Activated naive CD8-positive, alpha-beta T cell treated with anti-CD3 and anti-CD28 coated beads for 36 hours (primary cell): ENCODE measurements at places on chromosomes 5 and 9. TPM values are rescaled to one million over a fixed set of nuclear protein-coding genes. Genes with fewer than 3 reads are reported as not detected.

GHR gene
- not detected for total RNA-seq

FGF1 gene
- total RNA-seq = not detected

IL7R gene
- total RNA-seq = 112 TPM

PCDHB6 gene
- not detected for total RNA-seq

DNA sequence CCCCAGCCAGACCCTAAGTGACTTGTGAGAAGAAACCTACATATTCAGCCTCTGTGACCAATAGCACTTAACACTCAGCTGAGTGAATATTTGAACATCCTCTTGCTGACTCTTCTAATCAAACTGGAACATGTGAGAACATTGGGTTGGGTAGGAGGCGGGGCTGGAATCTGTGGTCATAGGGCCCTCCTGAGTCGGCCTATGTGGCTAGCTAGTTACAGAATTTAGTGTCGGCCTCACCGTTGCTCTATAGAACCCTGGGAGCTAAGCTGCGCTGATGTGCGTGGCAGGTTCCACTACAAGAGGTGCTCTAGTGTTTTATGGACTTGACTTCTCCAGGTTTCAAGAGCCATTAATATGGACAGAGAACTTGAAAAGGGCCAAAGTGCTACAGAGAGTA is 138.8 kb downstream of the DROSHA start:
- DNase-seq = no peak

DNA sequence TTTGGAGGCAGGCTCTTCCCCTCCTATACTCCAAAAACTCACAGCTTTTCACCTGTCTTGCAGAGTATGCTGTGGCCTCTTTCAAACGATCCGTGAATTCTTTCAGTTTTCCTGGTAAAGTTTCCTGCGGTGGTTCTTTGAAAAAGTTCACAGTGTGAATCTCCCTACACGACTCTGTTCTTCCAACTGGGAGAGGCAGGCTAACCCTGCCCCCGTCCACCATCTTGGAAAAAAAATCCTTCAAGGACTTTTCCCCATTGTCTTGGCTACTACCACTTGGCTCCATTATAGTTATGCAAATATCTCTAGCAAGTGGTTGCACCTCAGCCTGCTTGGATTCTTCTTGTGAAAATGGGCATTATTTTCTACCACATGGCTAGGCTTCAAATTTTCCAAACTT is 382.6 kb downstream of the AGTPBP1 start:
- DNase-seq = no peak

AHRR gene
- 26.6 TPM for total RNA-seq

NMUR2 gene
- total RNA-seq = not detected

GAS1 gene
- 0.08 TPM for total RNA-seq

GRCh38 chr9:73183917-73184861 is 32.5 kb downstream of the ANXA1 start:
- no peak for DNase-seq

ANKRD20A1 gene
- total RNA-seq = 0.10 TPM

DNA sequence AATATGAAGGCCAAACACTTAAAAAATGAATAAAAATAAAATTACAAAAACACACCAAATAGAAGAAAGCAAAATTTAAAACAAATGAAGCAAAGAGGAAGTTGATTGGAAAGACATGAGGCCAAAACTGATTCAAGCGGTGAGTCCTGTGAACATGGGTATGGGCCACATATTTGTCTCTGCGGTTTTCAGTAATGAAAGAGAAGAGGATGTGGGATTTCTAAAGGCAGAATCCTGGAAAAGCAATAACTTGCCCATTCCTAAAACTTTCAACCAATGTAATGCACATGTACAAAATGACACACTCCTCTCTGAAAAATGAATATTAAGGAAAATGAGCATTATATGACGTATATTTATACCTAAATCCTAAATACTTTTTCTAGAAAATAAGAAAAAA is 263.7 kb downstream of the SEMA5A start:
- no peak for DNase-seq

OLFML2A gene
- total RNA-seq = not detected

- DNase-seq = no peak
Observed at GRCh38 chr5:400282-401145, 42.5 kb upstream of the EXOC3 start.

GRCh38 chr5:123706531-123706930 is 194.6 kb downstream of the CSNK1G3 start:
- no peak for DNase-seq
